ENCODE measurements at places on chromosomes 1 and 21. TPM values are rescaled to one million over a fixed set of nuclear protein-coding genes. Genes with fewer than 3 reads are reported as not detected.

The BCAN gene
- not detected for total RNA-seq

The HDGF gene
- 279 TPM for total RNA-seq

The TMEM82 gene
- total RNA-seq = not detected

The CASP9 gene
- total RNA-seq = 10.5 TPM

The SOX13 gene
- total RNA-seq = 38.0 TPM

The UQCRHL gene
- total RNA-seq = 1.8 TPM

The ETNK2 gene
- total RNA-seq = 15.5 TPM

The TMEM52 gene
- 1.6 TPM for total RNA-seq

The DIRAS3 gene
- 1.2 TPM for total RNA-seq

The CRB1 gene
- total RNA-seq = not detected

DNA sequence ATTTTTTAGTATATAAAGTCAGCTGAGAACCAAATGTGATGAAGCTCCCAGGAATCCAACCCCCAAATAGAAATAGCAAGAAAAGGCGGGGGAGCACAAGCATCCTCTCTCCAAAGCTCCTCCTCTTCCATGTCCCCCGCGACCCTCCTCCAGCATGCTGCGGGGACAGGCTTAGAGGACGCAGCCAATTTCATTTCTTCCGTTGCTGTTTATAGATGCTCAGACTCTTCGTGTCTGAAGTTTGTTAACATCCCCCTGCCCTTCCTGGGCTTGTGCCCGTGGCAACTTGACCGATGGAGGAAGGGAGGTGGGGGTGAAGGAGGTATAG lies 754 bp upstream of the NPPA start:
- no peak for DNase-seq

DNA sequence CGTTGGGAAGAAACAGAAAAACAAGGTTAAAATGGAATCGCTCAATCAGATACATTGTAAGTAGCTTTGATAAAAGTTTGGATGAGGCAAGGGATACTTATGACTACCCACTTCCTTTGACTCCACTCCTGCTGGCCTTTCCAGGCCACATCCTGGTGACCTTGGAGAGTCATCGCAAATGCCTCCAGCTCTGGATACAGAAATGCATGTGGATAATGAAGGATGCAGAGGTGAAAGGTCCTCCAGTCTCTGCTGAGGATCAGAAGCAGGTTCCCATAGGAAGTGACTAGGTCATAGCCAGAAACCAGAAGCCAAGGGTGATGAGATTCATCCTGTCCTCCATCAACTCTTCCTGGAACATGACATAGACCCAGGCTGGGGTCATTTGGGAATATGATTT lies 6.2 kb upstream of the CAMK1G start:
- peak; percentile 18 for DNase-seq

GRCh38 chr1:57007948-57008347 lies 42.1 kb upstream of the C8B start:
- DNase-seq = no peak

- peak; percentile 32 for DNase-seq
These were observed 101.3 kb upstream of the USP24 start for GRCh38 chr1:55316502-55316901.

DNA sequence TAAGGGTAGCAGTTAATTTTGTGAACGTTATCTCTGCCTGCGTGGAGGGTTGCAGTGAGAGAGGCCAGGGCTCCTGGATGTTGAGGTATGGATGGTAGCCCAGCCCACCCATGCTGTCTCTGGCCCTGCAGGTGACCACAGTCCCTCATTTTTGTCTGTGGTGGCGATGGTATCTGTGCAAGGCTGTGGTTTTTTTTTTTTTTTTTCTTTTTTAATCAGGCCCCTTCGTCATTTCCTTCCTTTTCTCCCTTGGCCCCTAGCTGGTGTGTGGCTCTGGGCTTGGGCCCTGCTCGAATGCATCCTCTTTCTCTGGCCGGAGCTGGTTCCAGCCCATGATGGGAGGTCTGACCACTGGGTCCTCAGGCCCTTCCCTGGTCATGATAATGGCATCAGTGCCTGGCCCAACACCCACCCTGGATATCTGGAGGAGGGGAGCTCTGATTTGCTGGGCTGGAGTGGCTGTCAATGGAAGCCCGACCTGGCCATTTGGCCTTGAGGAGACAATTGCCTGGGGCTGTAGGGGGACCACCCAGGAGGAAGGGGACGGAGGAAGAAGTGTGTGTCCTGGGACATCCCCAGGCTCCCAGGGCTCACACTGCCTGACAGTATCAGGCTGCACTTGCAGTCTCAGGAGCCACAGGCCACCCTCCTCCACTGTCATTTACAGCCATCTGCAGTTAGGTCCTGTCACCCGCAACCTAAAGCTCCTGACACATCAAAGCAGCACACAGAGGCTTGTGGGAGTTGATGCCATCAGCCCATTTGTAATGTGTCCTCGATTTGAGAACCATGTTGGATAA lies 8.1 kb upstream of the RNF187 start:
- no peak for DNase-seq

DNA sequence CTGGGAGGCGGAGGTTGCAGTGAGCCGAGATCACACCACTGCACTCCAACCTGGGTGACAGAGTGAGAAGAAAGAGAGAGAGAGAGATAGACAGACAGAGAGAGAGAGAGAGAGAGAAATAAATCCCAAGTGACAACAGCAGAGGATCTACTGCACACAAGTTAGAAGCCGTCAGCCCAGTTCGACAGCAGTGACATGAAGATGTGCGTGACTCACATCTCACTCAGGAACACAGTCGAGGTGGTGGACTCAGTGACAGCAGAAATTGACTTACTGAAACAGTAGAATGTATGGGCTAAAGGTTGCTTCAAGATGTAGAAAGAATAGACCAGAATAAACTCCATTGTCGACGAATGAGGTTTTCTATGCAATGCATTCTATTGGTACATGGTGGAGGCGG lies 77.0 kb upstream of the KRTAP19-8 start:
- DNase-seq = no peak

- no peak for DNase-seq
These were observed 7.9 kb downstream of the PTGER3 start for GRCh38 chr1:71039661-71040262.

- DNase-seq = peak; percentile 30
These were observed 85.2 kb upstream of the ABCD3 start for GRCh38 chr1:94332952-94333351.

GRCh38 chr21:34190576-34191321 lies 117.4 kb downstream of the MRPS6 start:
- no peak for DNase-seq

DNA sequence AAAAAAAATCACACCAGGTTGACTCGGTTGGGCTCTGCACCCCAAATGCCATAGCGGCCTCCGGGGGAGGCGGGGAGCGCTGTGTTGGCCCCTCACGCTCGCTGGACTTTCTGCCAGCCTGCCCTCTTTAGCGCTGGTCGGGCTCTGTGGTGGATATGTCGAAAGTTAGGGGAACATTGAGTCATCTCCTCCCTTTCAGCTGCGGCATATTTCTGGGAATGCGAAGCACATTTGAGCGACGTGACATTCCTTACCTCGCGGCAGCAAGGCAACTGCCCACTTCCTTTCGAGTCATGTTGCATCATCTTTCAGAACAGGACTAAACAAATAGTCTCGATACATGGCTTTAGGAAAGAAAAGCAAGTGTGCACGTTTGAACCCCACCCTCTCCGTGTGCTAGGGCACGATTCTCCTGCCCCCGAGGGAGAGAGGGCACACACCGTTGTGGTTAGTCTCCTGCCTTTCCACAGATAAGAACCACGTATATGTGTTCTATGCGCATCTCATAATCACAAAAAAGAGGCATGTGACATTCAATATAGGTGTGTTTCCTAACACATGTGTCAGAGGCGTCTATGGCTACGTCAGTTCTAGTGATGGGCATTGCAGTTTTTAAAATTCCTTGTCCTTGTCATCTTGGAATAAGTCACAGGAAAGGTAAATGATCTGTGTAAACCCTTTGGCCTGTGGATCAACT lies 105.9 kb upstream of the SLC45A1 start:
- DNase-seq = peak; percentile 92

GRCh38 chr1:113282008-113282892 lies 108.1 kb upstream of the MAGI3 start:
- DNase-seq = no peak

DNA sequence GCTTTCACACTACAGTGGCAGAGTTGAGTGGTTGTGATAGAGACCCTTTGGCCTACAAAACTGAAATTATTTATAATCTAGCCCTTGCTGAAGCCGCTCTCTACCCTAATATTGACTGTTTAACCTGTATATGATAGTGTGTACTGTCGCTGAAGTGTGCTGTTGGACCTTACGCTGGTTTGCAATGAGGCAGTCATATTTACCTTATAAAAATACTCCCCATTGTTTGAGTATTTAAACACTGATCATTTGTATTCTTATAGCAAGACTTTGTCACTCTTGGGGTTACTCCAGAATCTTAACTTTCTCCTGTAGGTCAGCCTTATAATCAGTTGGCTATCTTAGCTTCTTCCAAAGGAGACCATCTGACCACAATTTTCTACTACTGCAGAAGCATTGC lies 56.3 kb downstream of the SMG7 start:
- DNase-seq = no peak

DNA sequence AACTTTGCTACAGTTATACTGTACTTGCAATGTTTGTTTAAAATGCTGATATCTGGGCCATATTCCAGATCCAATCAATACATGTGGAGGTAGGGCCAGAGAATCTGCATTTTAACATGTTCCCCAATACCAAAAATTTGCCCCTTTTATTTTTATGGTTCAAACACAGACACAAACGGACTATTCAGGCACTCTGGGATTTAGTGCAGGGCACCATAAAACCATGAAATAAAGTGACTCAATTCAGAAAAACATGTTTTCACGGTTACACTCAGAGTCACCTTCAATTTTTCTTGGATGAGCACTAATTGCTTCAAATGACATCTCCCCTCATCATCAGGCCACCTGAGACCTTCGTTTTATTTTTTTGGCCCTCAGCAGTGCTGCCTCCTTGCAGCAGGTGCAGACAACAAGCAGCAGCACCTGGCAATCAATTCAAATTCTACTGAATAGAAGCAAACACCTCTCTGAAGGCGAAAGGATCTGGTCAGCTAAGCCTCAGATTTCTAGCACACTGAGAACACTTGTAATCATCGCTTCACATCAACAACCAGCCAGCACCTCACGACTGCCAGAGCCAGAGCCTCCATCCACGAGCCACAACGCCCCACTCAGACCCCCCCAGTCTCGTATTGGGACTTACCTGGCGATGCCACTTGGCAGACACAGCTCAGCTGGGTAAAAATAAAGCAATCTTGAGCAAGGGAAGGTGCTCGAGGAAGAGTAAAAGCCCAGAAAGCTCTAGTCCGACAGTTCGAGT lies 1.1 kb downstream of the ERO1B start:
- no peak for DNase-seq

DNA sequence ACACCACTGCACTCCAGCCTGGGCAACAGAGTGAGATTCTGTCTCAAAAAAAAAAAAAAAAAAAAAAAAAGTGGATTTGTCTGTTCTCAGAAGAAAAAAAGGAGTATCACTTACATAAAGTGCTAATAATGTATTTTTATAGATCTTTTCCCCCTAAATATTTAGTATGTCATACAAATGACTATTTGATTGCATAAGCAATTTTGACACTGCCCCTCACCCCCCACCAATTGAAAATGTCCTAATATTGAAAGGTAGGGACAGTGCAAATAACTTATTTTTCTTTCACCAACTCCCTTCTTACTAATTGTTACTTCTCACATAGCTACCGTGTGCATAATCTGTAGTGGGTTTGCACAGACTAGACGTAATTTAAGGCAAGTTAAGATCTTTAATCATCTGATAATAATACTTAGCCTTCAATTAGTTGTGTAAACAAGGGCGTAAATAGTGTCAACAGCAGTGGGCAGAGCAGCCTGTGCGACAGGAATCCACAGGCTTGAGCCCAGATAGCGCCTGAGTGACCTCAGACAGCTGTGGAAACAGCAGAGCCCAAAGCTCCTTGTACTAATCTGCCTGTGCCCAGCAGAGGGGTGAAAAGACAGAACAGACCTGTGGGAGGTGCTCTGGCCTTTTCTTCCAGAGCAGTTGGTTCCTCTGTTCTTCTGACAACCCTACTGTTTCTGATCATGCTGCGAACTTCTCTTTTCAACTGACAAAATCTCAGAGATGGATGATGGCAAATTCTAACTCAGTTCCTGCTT lies 4.5 kb upstream of the IER5 start:
- peak; percentile 71 for DNase-seq

DNA sequence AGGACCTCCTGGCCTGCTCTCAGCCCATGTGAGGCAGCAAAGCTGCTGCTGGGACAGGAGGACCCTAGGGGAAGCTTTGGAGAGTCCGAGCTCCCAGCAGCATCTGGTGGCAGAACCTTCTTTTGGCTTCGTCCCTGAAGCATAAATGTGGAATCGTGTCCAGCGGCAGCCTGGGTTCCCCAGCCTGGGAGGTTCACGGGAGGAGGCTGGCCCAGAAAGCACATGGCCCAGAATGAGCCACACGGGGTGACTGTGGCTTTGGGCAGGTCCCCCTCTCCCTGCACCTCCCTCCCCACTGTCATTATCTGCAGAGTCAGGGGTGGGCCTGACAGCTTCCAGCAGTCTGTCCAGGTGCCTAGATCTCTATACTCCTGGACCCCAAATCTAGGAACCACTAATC lies 318.1 kb upstream of the VAMP3 start:
- no peak for DNase-seq

Data from endothelial cell of umbilical vein (primary cell).